ENCODE measurements at places on chromosomes 4 and X.

DNA sequence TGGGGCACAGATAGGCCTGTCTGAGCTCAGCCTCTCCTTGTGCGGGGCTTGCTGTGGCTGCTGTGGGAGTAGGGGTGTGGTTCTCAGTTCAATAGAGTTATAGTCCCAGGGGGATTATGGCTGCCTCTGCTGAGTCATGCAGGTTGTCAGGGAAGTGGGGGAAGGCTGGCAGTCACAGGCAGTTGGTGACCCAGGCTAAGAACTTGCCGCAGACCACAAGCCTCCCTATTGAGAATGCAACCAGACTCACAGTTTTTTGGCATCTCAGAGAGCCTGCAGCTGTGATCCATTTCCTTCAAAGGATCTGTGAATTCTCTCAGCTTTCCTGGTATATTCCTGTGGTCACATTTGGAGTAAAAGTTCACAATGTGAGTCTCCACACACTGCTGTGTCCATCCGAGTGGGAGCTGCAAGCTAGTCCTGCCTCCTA lies 364.9 kb downstream of the ZNF674 start:
- no peak for DNase-seq

DNA sequence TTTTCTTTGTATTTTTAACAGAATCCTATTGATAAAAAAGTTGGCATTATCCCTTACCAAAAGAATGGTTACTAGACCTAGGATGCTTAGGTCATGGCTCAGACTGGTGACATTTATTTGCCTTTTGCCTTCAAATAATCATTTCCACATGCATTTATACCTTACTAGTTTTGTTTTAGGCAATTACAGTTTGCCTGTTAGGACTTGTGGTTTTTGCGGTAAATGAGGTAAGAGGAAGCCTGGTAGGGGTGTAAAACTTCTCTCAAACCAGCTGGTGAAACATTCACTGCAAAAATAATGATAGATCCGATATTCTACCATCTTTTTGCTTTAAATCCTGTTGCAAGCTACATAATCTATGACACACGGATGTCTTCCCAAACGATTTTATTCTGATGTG lies 12.1 kb downstream of the LAMP2 start:
- no peak for DNase-seq

- DNase-seq = no peak
Observed at GRCh38 chr4:173403051-173403450, 4.1 kb upstream of the SCRG1 start.

DNA sequence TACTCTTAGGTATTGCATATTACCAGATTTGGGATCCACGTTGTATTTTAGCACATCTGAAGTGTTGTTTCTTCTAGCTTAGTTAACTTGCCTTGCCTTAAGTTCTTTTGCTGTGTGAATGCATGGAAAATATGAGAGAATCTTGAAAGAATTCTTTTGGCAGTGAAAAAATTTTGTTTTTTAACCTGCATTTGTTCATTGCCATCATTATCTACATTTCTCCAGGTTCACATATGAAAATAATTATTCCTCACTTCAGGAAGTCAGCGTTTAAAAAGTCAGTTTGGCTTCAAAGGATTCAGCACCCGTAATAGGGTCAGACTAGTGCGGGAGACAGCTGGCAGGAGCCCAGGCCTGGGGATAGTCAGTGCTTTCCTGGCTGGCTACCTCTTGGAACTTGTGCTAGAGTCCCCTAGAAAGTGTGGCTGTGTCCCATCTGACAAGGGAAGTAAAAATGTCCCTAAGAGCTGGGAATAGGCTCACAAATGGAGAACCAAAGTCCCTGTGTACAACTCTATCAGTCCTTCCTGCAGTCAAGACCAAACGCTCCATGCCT lies 251.9 kb upstream of the KLF3 start:
- no peak for DNase-seq

GRCh38 chrX:117969328-117969727 lies 147.3 kb downstream of the KLHL13 start:
- no peak for DNase-seq

GRCh38 chr4:105433421-105433820 lies 40.4 kb downstream of the PPA2 start:
- DNase-seq = no peak

GRCh38 chr4:171983935-171984805 lies 171.0 kb downstream of the GALNTL6 start:
- DNase-seq = no peak

DNA sequence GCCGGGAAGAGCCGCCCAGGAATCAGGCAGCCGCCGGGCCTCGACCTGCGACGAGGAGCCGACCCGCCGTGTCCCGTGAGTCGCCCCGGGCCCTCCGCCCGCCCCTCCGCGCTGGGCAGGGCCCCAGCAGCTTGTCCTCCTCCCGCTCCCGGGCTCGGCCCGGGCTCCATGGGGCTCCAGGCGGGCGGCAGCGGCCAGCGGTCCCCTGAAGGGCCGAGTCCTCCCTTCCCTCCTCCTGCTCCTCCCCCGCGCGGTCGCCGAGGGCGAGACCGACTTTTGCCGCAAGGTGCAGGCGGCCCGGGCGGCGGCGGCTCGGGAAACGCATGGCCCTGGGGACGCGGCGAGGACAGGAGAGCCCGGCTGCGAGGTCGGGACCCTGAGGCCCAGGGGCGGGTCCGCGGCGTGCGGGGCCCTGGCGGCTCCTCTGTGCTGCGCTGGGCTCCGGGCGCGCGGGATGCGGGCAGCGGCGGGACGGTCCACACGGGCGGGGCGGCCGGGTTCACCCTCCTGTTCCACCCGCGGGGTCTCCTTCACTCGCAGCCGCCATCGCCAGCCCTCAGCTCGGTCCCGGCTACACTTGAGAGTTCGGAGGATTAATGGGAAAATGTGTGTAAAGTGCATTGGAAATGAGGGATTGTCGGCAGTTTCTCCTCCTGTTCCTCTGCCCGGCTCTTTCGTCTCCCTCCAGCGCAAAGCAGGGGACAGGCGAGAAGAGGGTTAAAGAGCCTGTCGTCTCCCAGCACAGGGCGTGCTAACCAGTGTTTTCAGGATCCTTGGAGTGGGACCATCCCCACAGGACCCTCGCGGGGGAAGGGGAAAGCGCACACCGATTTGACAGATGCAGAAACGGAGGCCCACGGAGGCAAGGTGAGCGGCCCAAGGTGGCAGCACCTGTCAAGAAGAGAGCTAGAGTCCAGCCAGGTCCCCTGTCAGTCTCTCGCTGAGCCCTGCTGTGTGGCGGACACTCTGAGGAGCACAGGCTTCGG lies 16.6 kb upstream of the ZNF718 start:
- no peak for DNase-seq

- DNase-seq = peak; percentile 97
Observed at GRCh38 chrX:72142094-72142793, 10.5 kb upstream of the RTL5 start.

GRCh38 chrX:118346258-118347094 lies 570 bp downstream of the WDR44 start:
- DNase-seq = peak; percentile 7

- no peak for DNase-seq
Observed at GRCh38 chr4:118749347-118749988, 64.3 kb downstream of the METTL14 start.
